H9 (cell line): ENCODE measurements at places on chromosomes 6 and 20.

DNA sequence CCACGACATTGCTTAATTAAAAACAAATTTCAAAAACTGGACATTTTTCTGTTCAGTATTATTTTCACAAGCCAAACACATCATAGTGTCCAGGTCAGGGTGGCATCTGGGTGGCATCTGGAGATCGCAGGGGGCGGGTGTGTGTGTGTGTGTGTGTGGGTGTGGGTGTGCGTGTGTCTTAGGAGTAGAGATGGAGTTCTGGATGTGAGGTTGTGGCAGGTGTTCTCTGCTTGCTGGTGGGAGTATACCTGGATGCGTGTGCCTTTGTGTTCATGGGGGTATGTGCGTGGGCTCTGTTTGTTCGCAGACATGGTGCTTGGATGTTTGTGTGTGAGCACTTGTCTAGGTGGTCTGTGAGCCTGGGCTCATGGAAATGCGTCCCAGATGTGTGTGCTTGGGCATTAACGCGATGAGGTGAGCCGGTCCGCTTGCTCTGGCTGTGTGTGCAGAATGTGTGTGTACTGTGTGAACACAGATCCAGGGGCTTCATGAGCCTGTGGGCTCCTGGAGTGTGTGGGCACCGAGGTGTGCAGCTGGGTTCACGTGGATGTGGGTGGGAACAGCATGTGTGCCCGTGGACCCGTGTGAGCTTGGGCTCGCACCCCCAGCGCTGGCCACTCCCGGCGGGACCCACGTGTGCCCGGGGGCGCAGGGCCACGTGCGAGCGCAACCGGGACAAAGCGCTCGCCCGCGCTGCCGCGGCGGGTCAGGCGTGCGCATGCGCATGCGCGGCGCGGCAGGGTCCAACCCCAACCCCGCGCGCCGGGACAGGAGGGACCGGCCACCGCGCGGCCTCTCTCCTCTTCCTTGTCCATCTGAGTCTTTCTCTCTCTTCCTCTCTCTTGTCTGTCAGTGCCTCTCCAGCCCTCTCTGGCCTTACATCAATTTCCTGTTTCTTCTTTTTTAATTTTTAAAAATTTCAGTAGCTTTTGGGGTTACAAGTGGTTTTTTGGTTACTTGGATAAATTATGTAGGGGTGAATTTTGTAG lies 60.4 kb downstream of the SRC start:
- no peak for DNase-seq
- H3K27ac ChIP-seq = no peak overlapping the region
- peaks cover 6% of the 10 kb centered on the region; the same call in 1 of the 2 replicates for H3K4me1 ChIP-seq
- no peaks in the 10 kb centered on the region; the same call in 1 of the 2 replicates for H3K27me3 ChIP-seq

DNA sequence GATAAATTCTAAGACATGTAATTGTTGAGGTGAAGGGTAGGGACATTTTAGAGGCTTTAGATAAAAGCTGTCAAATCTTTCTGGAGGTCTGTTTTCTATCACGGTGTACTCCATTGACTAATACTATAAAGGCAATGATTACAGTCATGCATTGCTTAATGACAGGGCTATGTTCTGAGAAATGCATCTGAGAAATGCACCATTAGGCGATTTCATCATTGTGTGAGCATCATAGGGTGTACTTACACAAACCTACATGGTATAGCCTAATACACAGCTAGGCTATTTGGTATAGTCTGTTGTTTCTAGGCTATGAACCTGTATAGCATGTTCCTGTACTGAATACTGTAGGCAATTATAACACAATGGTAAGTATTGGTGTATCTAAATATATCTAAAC lies 71.3 kb upstream of the FYN start:
- no peak overlapping the region for H3K27ac ChIP-seq
- H3K36me3 ChIP-seq = peaks cover 6% of the 10 kb centered on the region; the same call in 2 of the 3 replicates
- H3K4me1 ChIP-seq = peaks cover 4% of the 10 kb centered on the region
- H3K4me3 ChIP-seq = no peak overlapping the region
- DNase-seq = no peak

- H3K4me3 ChIP-seq = peak overlapping the region; percentile 85
- H3K36me3 ChIP-seq = no peaks in the 10 kb centered on the region
- no peak overlapping the region for H3K27ac ChIP-seq
- H3K4me1 ChIP-seq = peaks cover 8% of the 10 kb centered on the region; the same call in 1 of the 2 replicates
- no peaks in the 10 kb centered on the region; the same call in 1 of the 2 replicates for H3K27me3 ChIP-seq
Observed at GRCh38 chr6:136549300-136550044, 750 bp downstream of the MAP7 start.

DNA sequence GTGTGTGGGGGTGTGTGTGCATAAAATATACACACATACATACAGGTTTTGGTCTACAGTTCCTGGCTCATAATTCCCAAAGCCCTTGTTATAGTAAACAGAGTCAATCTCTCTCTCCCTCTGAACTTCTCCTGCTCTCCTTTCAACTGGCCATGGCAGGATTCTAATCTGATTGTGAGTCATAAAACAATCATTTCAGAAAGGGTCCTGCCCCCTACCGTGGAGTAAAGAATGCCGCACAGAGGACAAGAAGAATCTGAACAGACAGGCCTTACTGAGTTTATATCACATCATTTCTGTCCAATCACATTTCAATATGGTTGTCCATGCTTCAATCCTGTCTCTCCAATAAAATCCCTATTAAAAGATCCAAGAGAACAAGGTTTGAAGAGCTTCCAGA lies 416.9 kb downstream of the FRK start:
- no peaks in the 10 kb centered on the region for H3K4me1 ChIP-seq
- H3K36me3 ChIP-seq = no peaks in the 10 kb centered on the region
- DNase-seq = no peak
- no peak overlapping the region for H3K4me3 ChIP-seq

GRCh38 chr6:166736634-166737033 lies 109.6 kb upstream of the RPS6KA2 start:
- H3K27me3 ChIP-seq = no peaks in the 10 kb centered on the region
- no peaks in the 10 kb centered on the region for H3K4me1 ChIP-seq
- no peaks in the 10 kb centered on the region for H3K36me3 ChIP-seq
- no peak overlapping the region for H3K4me3 ChIP-seq
- no peak overlapping the region for H3K27ac ChIP-seq
- DNase-seq = no peak

DNA sequence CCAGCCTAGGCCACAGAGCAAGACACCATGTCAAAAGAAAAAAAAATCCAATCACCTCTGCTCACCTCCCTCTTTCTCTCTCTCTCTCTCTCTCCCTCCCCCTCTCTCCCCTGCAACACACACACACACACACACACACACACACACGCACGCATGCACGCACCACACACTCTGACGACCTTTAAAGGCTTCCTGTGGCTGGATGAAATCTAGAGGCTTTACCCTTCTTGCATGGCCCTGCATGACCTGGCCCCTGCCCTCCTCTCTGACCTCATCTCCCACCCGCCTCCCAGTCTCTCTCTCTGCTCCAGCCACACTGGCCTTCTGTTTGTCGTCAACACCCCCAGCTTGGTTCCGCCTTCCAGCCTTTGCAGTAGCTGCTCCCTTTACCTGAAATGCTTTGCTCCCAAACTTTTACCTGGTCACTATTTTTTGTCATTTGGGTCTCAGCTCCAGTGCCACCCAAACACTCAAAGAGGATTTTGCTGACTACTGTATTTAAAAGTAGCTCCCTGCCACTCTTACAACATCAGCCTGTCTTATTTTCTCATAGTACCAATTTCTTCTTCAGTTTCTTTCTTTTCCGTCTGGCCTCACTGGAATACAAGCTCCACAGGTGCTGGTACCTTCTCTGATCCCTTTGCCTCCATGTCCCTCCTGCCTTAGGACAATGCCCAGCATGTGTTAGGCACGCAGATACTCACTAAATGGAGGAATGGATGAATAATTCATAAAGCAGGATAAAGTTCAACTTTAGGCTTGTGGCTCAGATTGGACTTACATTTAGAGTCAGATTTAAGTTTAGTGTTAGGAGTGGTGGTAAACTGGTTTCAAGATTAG lies 4.3 kb upstream of the LTA start:
- H3K4me1 ChIP-seq = no peaks in the 10 kb centered on the region
- DNase-seq = no peak
- H3K4me3 ChIP-seq = no peak overlapping the region; the same call in 2 of the 3 replicates
- no peaks in the 10 kb centered on the region for H3K27me3 ChIP-seq

DNA sequence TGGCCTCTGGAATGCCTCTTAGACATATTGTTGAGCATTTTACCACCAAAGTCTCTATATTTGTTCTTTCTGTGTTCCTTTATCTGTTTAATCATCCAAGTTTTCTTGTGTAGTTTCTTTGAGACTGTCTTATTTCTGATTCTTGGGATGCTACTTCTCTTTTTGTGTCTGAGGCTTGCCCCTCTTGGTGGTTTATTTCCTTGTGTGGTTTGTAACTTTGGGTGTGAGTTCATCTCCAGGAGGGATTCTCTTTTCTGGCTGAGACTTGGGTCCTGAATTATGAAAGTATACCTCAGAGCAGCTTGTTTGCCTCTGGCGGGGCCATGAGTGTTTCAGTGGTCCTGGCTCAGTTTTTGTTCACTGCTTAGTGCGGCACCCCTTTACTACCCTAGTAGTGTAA lies 33.9 kb downstream of the PPARD start:
- H3K4me1 ChIP-seq = no peaks in the 10 kb centered on the region
- no peaks in the 10 kb centered on the region for H3K27me3 ChIP-seq
- no peak for DNase-seq
- H3K27ac ChIP-seq = no peak overlapping the region
- H3K36me3 ChIP-seq = no peaks in the 10 kb centered on the region

DNA sequence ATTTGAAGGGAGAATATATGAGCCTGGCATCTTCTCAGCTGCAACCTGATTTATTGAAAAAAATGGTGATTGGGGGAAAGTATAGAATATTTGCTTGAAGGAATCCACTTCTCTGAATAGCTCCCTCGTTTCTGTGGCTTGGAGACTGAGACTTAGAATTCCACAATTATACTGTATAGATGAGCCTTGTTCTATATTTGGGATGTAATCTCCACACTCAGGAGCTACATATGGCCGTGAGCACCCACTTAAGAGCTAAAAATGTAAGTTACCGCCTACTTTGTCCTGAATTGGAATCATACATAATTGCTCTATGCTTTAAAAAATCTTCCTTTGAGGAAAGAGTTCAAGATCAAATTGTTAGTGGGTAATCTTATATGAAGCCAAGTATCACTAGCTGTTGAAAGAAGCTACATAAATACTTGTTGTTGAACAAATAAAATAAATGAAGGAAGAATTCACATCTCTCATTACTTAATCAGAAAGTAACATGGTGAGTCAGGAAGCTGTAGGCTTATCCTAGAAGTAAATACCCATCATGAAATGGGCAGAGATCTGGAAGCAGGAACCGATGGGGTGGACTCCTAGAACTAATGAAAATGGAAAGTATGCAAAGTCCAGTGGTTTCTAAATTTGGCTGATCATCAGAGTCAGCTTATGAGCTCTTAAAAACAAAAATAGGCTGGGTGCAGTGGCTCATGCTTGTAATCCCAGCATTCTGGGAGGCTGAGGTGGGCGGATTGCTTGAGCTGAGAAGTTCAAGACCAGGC lies 254.3 kb downstream of the SOX4 start:
- H3K4me1 ChIP-seq = peaks cover 5% of the 10 kb centered on the region; the same call in 1 of the 2 replicates
- H3K4me3 ChIP-seq = no peak overlapping the region
- H3K27me3 ChIP-seq = no peaks in the 10 kb centered on the region
- no peak overlapping the region for H3K27ac ChIP-seq

DNA sequence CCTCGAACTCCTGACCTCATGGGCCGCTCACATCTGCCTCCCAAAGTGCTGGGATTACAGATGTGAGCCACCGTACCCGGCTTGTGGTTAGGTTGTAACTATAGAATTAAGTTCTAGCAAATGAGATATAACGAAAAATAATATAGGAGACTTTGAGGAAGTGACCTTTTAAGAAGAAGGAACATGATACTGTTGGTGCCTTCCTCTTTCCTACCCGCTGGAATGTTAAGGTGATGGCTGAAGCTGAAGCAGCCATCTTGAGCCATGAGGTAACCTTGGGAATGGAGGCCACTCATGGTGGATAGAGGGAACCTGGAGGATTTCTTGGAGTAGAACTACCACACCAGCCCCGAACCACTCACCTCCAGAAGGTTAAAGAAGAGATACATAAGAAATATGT lies 48.1 kb upstream of the MDGA1 start:
- no peaks in the 10 kb centered on the region for H3K36me3 ChIP-seq
- H3K4me1 ChIP-seq = no peaks in the 10 kb centered on the region
- DNase-seq = no peak
- H3K27ac ChIP-seq = no peak overlapping the region
- H3K27me3 ChIP-seq = no peaks in the 10 kb centered on the region; the same call in 1 of the 2 replicates

GRCh38 chr6:4396044-4396443 lies 260.7 kb upstream of the ECI2 start:
- no peak overlapping the region for H3K4me3 ChIP-seq
- H3K27me3 ChIP-seq = no peaks in the 10 kb centered on the region
- DNase-seq = no peak
- no peaks in the 10 kb centered on the region for H3K36me3 ChIP-seq
- no peaks in the 10 kb centered on the region for H3K4me1 ChIP-seq

GRCh38 chr6:143959927-143960326 lies 48.1 kb downstream of the PLAGL1 start:
- DNase-seq = no peak
- H3K4me1 ChIP-seq = peaks cover 18% of the 10 kb centered on the region
- H3K27ac ChIP-seq = no peak overlapping the region
- H3K4me3 ChIP-seq = peak overlapping the region; percentile 49; the same call in 1 of the 3 replicates
- H3K27me3 ChIP-seq = peaks cover 77% of the 10 kb centered on the region

GRCh38 chr6:90049295-90049694 lies 155.0 kb downstream of the GJA10 start:
- H3K27ac ChIP-seq = no peak overlapping the region
- H3K36me3 ChIP-seq = peaks cover 12% of the 10 kb centered on the region
- DNase-seq = no peak
- peaks cover 5% of the 10 kb centered on the region; the same call in 1 of the 2 replicates for H3K4me1 ChIP-seq
- no peaks in the 10 kb centered on the region for H3K27me3 ChIP-seq
- no peak overlapping the region for H3K4me3 ChIP-seq

GRCh38 chr6:32393665-32394420 lies 13.1 kb downstream of the BTNL2 start:
- no peaks in the 10 kb centered on the region for H3K36me3 ChIP-seq
- no peak overlapping the region for H3K4me3 ChIP-seq
- no peaks in the 10 kb centered on the region for H3K27me3 ChIP-seq
- no peaks in the 10 kb centered on the region; the same call in 1 of the 2 replicates for H3K4me1 ChIP-seq
- H3K27ac ChIP-seq = no peak overlapping the region

- peaks cover 3% of the 10 kb centered on the region; the same call in 1 of the 2 replicates for H3K4me1 ChIP-seq
- H3K27ac ChIP-seq = no peak overlapping the region
- DNase-seq = no peak
- no peaks in the 10 kb centered on the region for H3K36me3 ChIP-seq
- no peak overlapping the region for H3K4me3 ChIP-seq
Observed at GRCh38 chr6:129685662-129686031, 24.3 kb downstream of the ARHGAP18 start.

GRCh38 chr6:79557673-79558467 lies 20.6 kb upstream of the LCA5 start:
- no peak overlapping the region for H3K27ac ChIP-seq
- H3K36me3 ChIP-seq = no peaks in the 10 kb centered on the region
- no peaks in the 10 kb centered on the region for H3K27me3 ChIP-seq
- no peak for DNase-seq
- no peaks in the 10 kb centered on the region for H3K4me1 ChIP-seq
